ENCODE measurements at places on chromosomes 2 and 18. TPM values are rescaled to one million over a fixed set of nuclear protein-coding genes. Genes with fewer than 3 reads are reported as not detected.

INHBB gene
- 7.1 TPM for total RNA-seq

NETO1 gene
- not detected for total RNA-seq

TMEM37 gene
- total RNA-seq: 4.5 TPM

DNA sequence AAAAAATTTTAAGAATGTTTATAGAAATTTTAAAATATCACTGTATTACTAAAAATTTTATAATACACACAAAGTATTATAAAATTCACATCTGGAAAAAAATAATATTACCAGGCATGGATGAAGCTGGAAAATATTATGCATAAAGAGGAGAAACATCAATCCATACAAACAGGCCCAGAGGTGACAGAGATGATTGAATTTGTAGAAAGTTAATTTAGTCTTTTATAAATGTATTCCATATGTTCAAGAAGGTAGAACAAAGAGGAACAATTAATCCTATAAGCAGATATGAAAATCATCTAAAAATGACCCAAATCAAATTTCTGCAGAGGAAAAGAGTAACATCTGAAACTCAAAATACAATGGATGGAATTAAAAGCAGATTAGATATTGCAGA, 605.2 kb upstream of the CELF4 start:
- no peak for DNase-seq

PSME4 gene
- 49.9 TPM for total RNA-seq

GALR1 gene
- total RNA-seq: not detected
